Karpas-422 (cell line): ENCODE measurements at places on chromosomes 12 and 14.

DNA sequence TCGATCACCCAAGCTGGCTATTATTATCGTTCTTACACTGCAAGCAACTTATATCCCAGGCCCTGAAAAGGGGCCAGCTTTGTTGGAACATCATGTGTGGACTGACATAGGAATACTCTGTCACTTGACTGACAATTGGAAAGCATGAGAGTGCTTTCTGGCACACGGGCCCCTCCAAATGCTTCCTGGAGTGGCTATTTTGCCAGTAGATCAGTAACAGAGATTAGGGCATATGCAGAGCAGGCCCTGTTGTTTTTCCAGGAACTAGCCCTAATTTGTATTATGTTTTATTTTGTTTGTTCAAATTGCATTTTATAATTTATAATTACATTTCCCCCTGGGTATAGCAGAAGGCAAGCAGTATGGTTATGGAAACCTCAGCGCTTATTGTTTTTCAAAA is 170.1 kb upstream of the FRMD6 start:
- DNase-seq: no peak

DNA sequence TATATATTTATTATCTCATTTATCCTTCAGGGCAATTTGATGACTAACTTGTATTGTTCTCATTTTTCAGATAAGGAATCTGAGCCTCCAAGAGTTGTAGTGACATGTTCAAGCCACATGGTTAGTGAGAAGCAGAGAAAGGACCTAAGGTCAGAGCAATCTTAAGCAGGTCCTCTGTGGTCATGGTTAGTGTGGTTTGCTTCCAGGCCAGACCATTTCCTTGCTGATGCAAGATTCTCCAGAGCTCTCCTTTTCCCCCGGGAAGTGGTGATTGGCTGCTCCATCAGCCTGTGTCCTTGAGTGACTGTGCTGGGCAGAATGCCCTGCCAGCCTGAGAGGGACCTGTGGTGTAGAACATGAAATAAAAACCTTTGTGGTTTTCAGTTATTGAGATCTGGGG is 141.3 kb downstream of the KTN1 start:
- no peak for DNase-seq

- no peak for DNase-seq
Measured at GRCh38 chr14:37399517-37399916, 195.5 kb downstream of the FOXA1 start.

- DNase-seq: no peak
Measured at GRCh38 chr12:91413581-91414546, 231.2 kb upstream of the DCN start.
